ENCODE measurements at places on chromosomes 5 and 9.

DNA sequence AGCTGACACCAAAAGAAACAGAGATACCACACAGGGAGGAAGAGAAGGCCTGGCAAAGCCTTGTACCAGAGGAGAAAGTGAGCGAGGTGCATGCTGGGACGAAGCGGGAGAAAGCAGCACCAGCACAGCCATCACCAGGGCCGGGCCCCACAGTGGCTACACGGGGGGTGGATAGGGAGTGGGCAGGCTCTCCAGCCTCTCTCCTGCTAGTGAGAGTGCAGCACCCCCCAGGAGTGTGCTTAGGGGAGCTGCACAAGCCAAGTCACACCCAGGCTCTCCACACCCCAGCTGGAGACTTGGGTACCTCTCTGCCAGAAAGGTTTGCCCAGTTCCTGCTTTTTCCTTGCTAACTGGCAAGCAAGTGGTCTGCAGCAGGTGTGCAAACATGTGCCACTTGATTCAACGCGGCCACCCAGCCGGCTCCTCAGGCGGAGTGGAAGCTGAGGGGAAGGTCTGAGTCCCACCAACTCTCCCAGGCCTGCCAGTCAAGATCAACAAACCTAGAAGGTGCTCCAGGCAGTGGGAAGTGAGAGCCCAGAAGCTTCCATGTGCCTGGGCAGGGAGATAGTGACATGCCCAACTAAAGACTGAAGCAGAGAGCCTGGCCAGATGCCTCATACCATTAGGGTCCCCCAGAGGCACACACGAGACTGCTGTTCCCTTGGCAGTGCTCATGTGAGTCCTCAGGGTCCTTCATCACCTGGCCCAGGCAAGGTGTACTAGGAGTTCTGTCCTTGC lies 39.9 kb downstream of the BICD2 start:
- DNase-seq: no peak

GRCh38 chr9:134936346-134937163 lies 18.8 kb upstream of the FCN1 start:
- DNase-seq: no peak

- no peak for DNase-seq
These were observed 402.3 kb upstream of the SMARCA2 start for GRCh38 chr9:1612886-1613285.

DNA sequence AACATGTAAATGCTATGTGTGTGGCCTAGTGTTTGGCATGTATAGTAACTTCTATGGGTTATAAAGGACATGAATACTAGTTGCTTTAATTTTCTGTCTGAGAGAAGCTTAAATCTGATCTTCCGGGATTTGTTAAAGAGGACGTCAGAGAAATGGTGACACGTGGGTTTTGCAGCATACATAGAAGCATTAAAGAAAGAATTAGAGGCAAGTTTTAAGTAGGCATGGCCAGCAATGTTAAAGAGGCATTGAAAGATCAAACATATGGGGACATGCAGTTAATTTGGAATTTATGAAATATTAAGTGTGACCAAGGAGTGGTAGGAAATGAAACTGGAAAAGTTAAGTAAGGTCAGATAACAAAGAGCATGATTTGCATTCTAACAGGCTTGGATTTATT lies 311.4 kb upstream of the RIOK2 start:
- DNase-seq: no peak

GRCh38 chr5:77171141-77171910 lies 39.2 kb upstream of the PDE8B start:
- DNase-seq: no peak

DNA sequence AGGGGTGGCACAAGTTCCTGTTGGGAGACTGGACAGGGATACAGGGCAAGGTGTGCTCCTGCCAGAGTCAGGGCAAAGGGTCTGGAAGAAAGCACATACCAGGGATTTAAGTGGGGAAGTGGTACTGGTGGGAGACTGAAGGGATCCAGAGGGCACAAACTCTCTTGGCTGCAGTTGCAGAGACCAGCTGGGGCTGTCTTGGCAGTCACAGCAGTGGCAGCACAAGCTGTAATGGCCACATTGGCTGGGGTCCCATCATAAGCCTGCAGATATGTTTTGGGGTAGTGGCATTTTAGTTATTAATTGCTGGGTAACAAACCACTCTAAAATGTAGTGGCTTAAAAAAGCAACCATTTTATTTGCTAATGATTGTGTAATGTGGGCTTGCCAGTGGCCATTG lies 492.2 kb downstream of the ENC1 start:
- no peak for DNase-seq

- DNase-seq: no peak
These were observed 169.7 kb upstream of the MAST4 start for GRCh38 chr5:66426259-66427138.

GRCh38 chr9:68545033-68545705 lies 4.5 kb upstream of the TMEM252 start:
- no peak for DNase-seq

GRCh38 chr9:111533099-111533790 lies 8.3 kb downstream of the ZNF483 start:
- no peak for DNase-seq

- DNase-seq: no peak
These were observed 220.0 kb downstream of the CDH18 start for GRCh38 chr5:19767987-19768386.

DNA sequence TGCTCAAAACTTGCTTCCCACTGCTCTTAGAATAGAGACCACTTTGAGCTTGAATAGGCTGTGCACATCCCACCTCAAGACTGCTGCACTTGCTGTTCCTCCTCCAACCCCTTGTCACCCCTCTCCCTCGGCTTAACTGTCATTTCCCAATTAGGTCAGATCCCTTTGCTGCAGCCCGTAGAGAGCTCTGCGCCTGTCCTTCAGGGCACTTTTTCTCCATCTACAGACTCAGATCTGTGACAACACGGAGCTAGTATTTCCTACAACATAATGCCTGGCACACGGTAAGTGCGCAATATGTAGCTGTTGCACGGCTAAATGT lies 485 bp upstream of the HABP4 start:
- DNase-seq: no peak

- DNase-seq: no peak
These were observed 20.0 kb downstream of the CCDC125 start for GRCh38 chr5:69312459-69313160.

DNA sequence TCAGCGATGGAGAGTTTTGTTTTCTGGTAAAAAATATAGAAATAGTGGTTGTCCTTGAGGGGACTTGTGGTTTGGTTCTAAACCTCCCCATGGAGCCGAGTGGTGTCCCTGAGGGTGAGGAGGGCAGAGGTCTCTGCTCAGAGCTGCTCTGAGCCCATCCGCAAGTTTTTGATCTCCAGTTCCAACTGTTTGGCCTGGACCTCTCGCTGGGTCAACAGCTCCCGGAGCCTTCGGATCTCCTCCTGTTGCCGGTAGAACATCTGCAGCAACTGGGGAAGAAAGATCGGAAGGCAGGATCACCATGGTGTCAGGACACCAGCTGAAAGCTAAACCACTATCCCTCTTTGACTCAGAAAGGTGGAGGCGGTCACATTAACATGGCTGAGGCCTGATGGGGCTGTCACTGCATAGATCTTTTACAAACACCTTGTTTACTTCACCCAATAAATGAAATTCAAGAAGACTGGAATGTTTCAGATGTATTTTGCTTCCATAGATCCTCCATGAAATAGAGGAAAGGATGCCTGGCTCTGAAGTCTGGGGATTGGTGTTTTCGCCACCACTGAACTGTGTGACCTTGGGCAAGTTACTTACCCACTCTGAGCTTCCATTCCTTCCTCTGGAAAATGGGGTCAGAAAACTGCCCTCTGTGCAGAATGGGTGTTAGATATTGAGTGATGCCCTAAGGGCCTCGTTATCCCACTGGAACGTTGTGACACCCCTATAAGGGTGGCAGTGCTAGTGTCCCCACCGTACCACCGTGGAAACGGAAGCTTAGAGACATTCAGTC lies 5.8 kb upstream of the TRIM14 start:
- DNase-seq: no peak

DNA sequence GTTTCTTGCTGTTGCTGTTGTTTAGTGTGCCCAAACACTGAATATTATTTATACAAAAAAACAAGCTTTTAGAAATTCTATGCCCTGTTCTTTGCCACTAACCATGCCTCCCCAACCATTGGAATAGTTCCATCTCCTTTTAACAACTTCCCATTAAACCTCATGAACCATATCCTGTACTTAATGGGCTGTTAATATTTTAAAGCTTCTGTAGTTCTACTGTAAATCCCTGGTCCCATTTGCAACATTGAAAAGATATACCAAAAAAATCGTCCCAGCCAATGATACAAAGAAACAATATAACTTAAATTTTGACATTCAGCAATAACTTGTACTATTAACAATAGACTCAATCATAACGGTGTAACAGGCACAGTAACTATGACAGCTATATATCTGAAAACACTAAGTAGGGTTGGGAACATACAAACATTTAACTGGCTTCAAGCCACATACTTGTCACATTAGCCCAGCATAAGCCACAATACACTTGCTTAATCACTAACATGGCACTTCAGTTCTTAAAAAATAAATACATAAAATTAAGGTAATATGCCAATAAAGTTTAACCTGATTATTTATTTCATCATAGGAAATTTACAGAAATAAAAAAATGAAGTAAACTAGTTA lies 86.1 kb downstream of the ADAMTS6 start:
- no peak for DNase-seq

- no peak for DNase-seq
These were observed 133.6 kb downstream of the MVB12B start for GRCh38 chr9:126459965-126460843.

DNA sequence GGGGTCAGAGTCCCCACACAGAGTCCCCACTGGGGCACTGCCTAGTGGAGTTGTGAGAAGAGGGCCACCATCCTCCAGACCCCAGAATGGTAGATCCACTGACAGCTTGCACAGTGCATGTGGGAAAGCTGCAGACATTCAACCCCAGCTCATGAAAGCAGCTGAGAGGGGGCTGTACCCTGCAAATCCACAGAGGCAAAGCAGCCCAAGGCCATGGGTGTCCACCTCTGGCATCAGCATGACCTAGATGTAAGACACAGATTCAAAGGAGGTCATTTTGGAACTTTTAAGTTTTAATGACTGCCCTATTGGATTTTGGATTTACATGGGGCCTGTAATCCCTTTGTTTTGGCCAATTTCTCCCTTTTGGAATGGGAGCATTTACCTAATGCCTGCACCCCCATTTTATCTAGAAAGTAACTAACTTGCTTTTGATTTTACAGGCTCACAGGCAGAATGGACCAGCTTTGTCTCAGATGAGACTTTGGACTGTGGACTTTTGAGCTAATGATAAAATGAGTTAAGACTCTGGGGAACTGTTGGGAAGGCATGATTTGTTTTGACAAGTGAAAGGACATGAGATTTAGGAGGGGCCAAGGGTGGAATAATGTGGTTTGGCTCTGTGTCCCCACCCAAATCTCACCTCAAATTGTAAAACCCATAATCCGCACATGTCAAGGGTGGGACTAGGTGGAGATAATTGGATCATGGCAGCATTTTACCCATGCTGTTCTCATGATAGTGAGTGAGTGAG lies 56.3 kb upstream of the ITGA1 start:
- DNase-seq: no peak

GRCh38 chr5:43514025-43514424 lies 923 bp downstream of the C5orf34 start:
- no peak for DNase-seq

DNA sequence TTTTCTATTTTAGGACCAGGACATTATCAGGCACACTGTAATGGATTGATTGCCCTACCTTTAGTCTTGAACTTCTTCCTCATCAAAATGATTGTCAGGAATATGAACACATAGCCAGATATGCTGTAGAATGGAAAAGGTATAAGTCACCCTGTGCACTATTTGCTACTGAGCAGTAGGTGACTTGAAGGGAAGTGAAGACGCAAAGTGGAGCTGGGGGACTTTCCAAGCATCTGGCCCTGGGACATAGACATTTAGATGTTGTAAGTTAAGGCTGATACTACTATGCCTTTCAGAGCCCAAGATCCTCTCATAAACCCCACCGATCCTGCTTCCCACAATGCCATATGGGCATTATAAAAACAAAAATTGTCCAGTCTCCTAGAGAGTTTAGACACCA lies 174.5 kb downstream of the DOCK8 start:
- no peak for DNase-seq

DNA sequence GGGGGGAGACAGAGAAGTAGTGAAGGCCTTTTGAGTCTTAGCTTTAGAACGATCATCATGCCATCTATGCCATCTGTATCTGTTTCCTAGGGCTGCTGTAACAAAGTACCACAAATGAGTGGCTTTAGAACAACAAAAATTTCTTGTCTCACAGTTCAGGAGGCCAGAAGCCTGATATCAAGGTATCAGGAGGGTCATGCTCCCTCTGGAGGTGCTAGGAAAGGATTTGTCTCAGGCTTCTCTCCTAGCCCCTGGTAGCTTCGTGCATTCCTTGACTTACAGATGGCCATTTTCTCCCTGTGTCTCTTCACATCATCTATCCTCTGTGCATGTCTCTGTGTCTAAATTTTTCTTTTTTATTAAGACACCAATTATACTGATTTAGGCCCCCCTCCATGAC lies 5.2 kb downstream of the CARD6 start:
- no peak for DNase-seq

DNA sequence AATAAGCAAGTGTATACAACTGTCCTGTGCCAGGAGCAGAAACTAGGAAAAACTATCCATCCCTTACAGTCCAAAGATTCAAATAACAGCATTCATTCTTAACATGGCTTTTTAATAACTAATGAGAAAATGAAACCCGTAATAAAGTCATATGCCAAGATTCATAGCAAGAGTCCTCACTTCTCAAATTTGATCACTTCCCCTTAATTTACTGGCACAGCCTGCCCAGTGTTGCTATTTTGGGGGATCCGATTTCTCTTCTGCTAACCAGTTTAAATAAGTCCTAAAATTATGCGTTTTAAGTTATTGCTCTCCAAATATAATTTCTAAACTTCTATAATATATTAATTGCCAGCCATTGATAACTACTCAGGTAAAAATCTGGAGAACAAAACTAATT lies 177.0 kb upstream of the PTGER4 start:
- DNase-seq: no peak

- DNase-seq: no peak
These were observed 10.2 kb downstream of the COL27A1 start for GRCh38 chr9:114165407-114166102.

- DNase-seq: no peak
These were observed 15.4 kb downstream of the AGXT2 start for GRCh38 chr5:35032356-35032755.

- no peak for DNase-seq
These were observed 49.8 kb upstream of the RPS23 start for GRCh38 chr5:82327941-82328340.
